ENCODE measurements at places on chromosomes 6 and 20.

- DNase-seq = no peak
These were observed 31.4 kb downstream of the TFAP2A start for GRCh38 chr6:10383331-10384090.

- DNase-seq = no peak
These were observed 95.5 kb downstream of the KCNB1 start for GRCh38 chr20:49386848-49387580.

GRCh38 chr20:23282546-23282945 is 68.0 kb upstream of the NXT1 start:
- DNase-seq = no peak

- no peak for DNase-seq
These were observed 137.0 kb downstream of the FOXA2 start for GRCh38 chr20:22447447-22447778.

- DNase-seq = no peak
These were observed 423.2 kb downstream of the PREX1 start for GRCh38 chr20:48404598-48404997.

DNA sequence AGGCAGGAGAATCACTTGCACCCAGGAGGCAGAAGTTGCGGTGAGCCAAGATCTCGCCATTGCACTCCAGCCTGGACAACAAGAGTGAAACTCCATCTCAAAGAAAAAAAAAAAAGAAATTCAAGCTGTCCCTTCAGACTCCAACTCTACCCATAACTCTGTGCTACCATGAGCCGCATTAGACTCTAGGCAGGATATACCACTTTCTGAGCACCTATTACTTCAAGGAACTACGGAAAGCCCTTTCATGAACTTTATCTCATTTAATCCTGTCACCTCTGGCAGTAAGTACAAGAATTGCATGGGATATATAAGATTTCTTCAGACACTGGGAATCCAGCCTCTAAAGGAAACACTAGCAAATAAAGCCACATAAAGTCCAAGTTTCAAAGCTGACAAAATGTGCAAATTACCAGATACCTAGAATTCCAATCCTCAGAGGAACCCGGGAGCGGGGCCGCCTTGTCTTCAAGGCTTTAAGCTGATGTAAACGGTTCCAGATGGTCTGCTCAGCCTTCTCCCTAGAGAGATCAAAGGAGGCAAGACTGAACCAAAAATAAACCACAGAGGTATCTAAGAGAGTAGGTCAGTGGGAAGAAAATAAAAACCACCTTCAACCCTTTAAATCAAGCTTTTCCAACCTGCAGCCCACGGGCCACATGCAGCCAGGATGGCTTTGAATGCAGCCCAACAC is 9.4 kb downstream of the CDK5RAP1 start:
- DNase-seq = no peak

DNA sequence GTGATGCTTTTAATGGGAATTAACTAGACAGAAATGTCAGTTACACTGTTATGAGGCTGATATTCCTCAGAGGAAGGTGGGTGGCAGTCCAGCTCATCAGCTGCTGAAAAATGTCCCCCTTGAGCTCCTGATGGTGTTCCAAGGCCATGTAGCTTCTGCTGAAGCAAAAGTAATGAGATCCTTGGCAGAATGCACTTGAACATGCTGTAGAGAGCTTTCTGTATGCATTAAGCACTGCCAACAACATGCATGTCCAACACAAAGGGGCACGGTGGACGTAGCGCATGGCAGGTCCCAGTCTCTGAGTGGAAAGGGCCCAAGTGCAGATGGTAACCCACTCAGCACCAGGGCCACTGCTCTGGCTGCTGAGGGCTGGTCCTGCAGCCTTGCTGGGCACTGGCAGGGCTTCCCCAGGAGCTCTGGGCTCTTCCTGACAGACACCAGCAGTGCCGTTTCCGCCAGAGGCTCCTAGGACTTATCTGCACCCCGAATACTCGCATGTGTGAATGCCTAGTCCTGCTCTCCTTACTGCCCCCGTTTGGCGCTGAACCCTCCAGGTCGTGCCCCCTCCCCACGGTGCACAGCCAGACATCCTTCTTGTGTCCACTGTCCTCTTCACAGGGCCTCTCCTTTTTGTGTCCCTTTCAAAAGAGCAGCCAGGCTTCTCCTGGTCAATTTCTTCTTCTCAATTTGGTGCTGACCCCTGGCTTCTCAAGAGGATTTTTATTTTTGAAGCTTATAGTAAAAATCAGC is 18.6 kb upstream of the SYNDIG1 start:
- no peak for DNase-seq

GRCh38 chr6:52063584-52064344 is 23.6 kb downstream of the PKHD1 start:
- peak; percentile 12 for DNase-seq

DNA sequence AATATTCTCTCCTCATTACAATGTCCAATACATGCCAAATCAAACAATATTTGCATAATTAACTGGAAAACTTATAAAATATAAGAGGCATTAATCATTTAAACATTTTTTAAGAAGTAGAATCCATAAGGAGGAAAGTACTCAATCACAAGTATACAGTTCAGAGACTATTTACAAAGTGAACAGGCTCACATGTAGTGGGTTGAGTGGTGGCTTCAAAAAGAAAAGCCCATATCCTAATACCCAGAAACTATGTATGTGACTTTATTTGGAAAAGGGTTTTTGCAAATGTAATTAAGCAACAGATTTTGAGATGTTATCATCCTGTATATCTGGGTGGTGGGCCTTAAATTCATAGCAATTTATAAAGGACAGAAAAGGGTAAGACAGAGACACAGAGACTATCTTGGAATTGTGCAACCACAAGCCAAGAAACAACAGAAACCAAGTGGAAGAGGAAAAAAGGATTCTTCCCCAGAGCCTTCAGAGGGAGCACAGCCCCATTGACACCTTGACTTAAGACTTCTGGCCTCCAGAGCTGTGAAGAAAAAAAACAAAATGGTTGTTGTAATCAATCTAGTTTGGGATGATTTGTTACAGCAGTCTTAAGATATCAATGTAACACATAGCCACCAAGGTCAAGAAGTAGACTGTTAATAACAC is 32.7 kb upstream of the CRISP1 start:
- no peak for DNase-seq

DNA sequence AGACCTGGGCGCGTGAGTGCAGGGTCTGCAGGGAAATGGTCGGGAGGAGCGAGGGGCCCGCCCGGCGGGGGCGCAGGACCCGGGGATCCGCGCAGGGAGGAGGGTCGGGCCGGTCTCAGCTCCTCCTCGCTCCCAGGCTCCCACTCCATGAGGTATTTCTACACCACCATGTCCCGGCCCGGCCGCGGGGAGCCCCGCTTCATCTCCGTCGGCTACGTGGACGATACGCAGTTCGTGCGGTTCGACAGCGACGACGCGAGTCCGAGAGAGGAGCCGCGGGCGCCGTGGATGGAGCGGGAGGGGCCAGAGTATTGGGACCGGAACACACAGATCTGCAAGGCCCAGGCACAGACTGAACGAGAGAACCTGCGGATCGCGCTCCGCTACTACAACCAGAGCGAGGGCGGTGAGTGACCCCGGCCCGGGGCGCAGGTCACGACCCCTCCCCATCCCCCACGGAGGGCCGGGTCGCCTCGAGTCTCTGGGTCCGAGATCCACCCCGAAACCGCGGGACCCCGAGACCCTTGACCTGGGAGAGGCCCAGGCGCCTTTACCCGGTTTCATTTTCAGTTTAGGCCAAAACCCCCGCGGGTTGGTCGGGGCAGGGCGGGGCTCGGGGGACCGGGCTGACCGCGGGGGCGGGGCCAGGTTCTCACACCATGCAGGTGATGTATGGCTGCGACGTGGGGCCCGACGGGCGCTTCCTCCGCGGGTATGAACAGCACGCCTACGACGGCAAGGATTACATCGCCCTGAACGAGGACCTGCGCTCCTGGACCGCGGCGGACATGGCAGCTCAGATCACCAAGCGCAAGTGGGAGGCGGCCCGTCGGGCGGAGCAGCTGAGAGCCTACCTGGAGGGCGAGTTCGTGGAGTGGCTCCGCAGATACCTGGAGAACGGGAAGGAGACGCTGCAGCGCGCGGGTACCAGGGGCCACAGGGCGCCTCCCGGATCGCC is 54.2 kb upstream of the HLA-A start:
- DNase-seq = peak; percentile 48

GRCh38 chr6:137087902-137088301 is 43.1 kb upstream of the IL20RA start:
- DNase-seq = no peak

DNA sequence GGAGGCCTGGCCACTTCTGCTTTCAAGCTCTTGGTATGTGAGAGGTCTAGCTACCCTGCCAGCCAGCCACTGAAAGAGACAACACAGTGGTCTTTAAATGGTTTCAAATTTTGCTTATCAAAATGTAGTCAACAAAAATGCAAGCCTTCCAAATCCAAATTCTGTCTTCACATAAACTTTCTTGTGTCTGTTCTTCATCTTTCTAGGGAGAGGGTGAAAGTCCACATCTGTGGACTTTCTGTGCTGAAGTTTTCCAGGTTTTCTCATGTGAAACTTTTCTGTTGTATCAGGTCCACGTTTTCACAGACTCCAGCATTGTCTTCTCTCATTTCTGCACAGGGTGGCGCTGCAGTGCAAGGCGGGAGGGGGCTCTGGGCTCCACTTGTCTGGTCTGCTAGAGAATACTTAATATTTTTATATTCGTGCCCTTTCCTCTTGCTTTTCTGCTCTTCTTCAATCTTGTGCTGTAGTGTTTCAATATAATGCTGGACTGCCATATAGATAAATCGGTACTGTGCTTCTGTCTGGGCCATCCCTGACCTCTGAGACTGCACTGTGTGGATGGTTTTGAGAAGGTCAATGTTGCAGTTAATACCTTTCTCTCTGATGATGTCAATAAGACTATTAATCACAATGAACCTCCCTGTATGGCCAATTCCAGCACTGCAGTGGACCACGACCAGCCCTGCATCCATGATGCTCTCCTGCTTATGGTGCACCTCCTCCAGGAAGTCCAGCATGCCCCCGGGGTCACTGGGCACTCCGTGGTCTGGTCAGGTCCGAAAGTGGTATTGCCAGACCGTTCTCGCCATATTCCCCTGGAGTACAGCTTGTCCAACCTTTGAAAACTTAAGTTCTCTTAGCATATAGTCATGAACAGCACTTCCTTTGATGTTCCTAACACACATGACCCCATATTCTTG is 161.6 kb upstream of the TNFAIP3 start:
- no peak for DNase-seq

DNA sequence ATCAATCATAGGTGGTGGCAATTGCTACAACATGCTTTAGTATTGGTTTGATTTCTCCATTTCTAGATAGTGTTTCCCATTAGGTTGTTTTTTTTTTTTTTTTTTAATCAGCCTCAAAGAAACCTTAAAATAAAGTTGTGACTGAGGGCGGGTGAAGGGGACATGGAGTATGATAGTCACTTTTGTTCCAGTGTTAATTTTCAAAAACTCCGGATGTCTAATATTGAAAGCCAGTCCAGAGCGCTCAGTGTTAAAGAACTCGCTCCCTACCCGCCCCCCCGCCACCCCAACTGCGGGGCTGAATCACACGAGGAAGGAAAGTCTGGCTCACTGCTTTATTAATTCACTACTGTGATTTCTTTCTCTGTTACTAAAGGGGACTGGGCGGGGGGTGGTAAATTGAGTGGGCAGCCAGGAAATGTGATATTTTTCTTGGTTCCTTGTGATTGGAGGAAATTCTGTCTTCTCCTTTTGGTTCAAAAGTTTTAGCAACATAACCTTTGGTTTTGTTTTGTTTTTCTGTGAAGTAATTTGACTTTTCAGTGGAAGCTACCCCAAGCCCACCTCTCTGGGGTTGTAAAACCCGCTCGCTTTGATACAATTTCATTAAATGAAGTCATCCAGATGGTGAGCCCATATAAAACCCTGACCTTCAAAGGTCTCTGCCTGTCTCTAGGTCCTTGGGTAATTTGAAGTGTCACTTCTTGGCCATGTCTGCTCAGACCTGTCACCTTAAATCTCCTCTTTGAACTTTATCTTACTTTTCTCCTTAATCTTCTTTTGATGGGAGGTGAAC is 38.0 kb downstream of the TNFAIP3 start:
- no peak for DNase-seq

All from hypothalamus (tissue), 51 donors.